Inflammatory macrophage treated with lipopolysaccharide for 1 hour (primary cell): ENCODE measurements at places on chromosomes 13 and 19.
A peak's percentile ranks its signal among the peaks of the same experiment; 100 is the strongest.

DNA sequence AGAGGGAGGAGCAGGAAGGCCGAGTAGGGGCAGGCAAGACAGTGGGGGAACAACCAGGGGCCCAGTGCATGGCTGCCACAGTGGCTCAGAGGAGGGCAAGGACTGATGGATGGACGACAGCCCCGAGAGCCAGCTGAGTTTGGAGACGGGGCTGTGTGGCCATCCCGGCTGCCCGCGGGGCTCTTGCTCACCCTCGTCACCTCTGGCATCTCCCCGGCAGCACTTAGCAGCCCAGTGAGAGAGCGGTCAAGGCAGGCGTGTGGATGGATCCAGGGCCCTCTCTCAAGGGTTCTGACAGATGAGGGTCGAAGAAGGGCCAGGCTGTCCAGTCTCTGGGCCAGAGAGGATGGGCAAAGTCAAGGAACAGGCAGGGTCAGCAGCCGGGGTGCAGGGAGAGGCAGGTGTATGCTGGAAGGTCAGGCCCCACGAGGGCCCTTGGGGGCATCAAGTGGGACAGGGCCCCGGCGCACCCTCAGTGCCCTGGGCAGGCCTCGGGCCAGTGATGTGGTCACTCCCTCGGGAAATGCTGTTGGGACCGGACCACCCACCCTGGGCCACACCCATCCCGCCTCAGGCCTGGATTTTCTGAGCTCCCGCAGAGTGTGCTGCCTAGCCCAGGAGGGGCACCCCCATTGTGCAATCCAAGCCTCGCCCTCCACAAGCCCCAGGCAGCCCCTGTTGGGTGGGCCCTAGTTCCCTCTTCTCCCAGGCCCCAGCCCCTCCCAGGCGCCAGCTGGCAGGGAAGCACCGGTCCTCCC is 56.4 kb upstream of the TPM4 start:
- no peak for DNase-seq

DNA sequence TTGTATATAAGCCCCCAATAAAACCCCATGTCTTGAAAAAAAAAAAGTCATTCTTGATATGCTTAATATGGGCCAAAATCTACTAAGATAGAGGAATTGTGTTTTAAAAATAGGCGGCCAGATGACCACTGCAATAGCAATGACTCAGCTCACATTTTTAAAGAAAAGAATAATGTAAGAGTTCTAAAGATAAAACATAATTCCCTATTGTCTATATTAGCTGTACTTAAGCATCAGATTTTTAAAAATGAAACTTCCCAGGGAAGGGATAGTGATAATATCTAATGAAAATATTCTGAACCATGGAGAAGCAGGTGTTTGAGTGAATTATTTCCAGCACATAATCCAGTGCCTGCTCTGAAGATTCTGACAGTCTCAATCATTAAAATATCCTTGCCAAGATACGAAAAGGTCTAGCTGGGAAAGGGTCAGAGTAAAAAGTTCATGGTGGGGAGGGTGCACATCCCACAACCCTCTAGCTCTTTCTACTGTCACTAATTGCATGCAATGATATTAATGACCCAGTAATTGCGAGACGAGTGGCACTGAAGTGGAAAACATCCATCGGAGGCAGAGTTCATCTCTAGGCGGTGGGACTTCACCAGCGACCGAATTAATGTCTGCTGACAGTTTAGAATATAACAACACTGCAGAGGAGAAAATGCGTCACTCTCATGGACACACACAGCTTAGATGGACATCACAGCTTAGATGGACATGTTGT is 31.6 kb downstream of the EFNB2 start:
- no peak for DNase-seq

- DNase-seq, result no peak
These were observed 715.3 kb downstream of the OLFM4 start for GRCh38 chr13:53743906-53744305.

DNA sequence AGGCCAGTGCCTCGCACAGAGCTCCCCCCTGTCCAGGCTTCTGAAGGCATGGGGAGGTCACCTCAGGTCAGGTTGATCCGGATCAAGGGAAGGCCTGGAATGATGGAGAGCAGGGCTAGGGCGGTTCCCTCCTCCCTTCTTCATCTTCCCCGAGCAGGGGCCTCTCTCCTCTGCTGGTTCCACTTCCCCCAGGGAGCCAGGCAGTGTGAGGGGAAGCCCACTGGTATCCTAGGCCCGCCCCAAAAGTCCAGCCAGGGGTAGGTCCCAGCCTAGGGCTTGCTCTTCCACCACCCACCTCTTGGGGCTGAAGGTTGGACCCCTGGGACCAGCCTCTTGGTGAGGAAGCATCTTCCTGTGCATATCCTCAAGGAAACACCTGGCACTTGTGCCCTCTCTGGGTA is 16.4 kb upstream of the PRR19 start:
- DNase-seq, result no peak

DNA sequence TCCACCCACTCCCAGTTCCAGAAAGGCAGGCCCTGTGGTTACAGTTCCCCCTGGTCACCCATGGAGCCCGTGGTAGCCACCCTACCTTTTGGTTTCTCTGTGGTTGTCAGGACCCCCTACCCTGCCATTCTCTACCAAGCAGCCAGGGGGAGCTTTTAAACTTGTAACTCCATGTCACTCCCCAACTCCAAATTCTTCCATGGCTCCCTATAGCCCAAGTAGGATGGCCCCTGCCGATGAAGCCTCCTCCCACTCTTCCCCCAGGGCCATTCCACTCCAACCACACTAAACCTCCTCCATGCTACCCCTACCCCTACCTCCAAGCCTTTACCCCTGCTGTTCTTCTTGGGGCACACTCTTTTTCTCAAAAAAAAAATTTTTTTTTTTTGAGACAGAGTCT is 2.2 kb downstream of the S1PR2 start:
- peak; percentile 38 for DNase-seq

- DNase-seq, result no peak
These were observed 136.4 kb downstream of the ZAR1L start for GRCh38 chr13:32178763-32179162.

- no peak for DNase-seq
These were observed 274.7 kb upstream of the SOX21 start for GRCh38 chr13:94987081-94987480.

DNA sequence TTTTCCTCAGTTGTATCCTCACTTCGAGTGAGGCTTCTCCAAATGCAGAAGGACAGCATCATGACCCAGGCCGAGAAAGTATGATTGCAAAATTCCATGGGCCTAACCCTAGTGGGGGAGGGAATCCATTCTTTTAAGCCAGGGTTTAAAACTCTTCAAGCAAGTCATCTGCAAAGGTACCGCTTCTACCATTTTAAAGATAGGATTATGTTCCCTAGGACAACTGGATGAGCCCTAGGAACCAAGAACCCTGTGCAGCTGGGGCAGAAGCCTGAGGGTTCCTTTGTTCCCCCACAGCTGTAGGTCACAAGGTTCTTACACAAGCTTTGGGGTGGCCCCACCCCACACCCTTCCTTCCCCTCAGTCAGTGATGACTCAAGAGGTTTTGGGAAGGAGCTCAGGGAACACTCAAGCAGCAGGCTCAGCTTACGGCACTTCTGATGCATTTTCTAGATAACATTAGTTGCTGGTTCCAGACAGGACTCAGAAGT is 13.5 kb downstream of the ARL11 start:
- DNase-seq, result peak; percentile 97
